ENCODE measurements at places on chromosomes 1 and 21.

DNA sequence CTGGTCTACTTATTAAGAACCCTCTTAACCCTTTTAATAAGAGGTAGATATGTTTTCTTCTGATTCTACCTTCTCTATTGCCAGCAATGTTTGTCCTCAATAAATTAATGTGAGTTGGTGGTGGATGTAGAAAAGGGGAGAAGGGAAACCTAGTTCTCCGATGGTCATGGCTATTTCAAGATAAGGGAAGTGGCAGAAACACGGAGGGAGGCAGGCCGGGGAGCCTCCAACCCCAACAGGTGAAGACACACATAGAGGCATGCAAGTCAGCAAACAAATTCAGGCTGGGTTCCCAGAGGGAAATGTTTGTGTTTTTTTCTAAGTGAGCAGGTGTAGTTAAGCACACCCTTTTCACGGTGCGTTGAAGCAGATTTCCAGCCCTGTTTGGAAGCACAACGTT is 31.0 kb upstream of the CLDN14 start:
- no peak for DNase-seq

DNA sequence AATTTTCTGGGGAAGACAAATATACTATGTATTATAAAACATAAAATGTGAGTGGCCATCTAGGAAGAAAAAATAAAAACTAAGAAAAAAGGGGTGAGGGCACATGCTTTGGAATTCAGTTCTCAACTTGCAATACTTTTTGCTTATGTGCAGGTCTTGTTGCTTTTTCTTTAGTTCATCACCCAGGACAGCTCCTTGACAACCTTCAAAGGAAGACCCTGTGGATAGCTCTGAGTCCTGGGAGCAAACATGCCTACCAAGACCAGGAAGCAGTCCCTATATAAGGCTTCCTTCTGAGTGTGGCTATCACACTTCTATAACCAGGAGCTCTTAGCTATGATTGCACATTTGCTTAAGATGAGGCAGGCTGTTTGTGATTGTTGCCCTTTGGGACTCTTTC is 78.0 kb downstream of the WDR64 start:
- DNase-seq, result no peak

GRCh38 chr1:220825819-220826551 is 39.3 kb downstream of the MTARC1 start:
- no peak for DNase-seq

GRCh38 chr1:193105821-193106177 is 585 bp upstream of the GLRX2 start:
- no peak for DNase-seq

GRCh38 chr1:34113887-34114286 is 51.1 kb downstream of the CSMD2 start:
- no peak for DNase-seq

DNA sequence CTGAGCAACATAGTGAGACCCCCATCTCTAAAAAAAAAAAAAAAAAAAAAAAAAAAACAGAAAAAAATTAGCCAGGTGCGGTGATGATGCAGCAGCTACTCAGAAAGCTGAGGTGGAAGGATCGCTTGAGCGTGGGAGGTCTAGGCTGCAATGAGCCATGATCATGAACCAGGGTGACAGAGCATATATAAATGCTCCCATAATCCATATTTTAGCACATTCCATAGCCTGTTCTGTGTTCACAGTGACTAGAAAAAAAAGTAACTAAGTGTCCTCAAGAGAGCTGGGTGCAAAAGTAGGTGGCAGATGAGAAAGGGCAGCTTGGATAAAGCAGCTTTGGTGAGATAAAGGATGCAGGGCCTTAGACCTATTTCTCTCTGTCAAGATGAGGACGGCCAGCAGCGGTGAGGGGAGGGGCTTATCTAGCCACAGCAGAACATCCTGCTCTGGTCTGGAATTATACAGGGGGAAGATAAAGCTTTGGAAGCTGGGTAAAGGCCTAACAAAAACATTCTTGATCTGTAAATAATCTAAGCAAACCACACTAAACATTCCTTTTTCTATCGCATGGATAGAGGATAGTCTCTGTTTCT is 205.3 kb downstream of the DAB1 start:
- no peak for DNase-seq

- no peak for DNase-seq
Observed at GRCh38 chr1:168159251-168159650, 19.5 kb upstream of the TIPRL start.

DNA sequence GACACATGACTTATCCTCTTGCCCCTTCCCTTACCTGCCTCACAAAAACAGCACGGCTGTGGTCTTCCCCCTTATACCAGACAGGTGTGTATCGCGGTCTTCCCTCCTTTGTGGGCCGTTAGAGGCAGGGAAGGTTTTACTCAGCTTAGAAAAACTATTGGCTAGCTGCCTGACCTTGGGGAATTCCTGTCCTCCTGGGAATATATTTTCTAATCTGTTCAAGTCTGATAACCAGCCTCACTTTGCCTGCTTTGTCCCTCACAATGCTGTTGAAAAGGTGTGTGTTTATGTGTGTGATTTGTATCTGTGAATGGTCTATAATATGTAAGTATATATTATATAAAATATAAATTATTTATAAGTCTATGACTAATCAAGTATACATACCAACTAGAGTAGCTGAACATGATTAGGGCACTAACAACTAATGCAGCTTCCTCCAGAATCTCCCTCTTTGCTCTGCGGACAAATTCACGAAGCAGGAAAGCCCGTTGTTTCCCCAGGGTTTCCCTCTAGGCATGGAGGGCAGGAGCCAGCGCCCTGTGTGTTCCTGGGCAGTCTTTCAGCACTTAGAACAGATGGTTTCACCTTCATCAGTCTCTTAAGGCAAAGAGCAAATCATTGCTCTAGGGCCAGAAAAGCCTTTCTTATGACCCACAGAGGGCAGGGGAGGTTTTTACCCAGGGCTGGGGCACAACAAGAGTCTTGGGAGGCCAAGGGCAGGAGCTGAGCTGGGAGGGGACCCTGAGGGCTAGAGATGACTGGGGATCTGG is 25.6 kb downstream of the SLC26A9 start:
- DNase-seq, result no peak

DNA sequence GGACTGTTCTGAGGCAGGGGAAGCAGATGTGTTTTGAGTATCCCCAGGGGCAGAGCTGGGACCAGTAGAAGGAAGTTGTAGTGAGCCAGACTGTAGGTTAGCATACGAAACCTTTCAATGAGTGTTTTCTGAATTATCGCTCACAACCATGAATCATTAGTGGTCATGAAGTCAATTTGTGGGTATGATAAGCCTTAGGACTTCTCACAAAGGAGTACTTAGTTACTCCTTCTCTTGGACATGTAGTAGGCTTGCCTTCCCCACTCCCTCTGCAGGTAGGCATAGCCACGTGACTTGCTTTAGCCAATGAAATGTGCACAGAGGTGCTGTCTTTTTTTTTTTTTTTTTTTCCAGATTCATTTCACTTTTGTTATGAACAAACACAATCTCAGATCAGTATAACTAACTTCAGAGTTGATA is 23.9 kb upstream of the FAAH start:
- no peak for DNase-seq
